Stimulated activated CD8-positive, alpha-beta memory T cell treated with anti-CD3 and anti-CD28 coated beads, Interleukin-7, amount 100 ng/mL, for 1 hour (primary cell): ENCODE measurements at places on chromosomes 6 and 20.

- no peak for DNase-seq
Measured at GRCh38 chr6:30548375-30548774, 7.9 kb downstream of the GNL1 start.

- no peak for DNase-seq
Measured at GRCh38 chr20:47126709-47127108, 229.8 kb downstream of the ZMYND8 start.

GRCh38 chr6:53628354-53629119, 37.0 kb downstream of the KLHL31 start:
- DNase-seq, result no peak

DNA sequence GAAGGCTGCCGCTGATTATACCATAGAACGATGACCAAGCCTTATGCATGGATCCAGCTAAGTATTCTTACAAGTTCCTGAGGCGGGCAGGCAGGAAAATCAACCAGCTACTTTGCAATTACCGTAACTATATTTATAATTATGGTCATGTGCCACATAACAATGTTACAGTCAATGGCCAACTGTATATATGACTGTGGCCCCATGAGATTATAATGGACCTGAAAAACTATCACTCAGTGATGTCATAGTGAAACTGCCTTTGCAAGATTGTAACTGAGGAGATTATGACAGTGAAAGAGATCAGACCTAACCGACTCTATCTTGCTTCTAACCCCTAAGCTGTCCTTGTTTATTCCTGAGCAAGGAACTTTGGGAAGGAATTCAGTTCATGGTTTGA, 33.1 kb upstream of the FAM135A start:
- DNase-seq, result no peak

GRCh38 chr6:25682324-25682723, 30.3 kb downstream of the SCGN start:
- DNase-seq, result no peak

- no peak for DNase-seq
Measured at GRCh38 chr6:151160929-151161757, 78.6 kb upstream of the AKAP12 start.

GRCh38 chr6:167917551-167918154, 79.8 kb upstream of the KIF25 start:
- DNase-seq, result no peak

DNA sequence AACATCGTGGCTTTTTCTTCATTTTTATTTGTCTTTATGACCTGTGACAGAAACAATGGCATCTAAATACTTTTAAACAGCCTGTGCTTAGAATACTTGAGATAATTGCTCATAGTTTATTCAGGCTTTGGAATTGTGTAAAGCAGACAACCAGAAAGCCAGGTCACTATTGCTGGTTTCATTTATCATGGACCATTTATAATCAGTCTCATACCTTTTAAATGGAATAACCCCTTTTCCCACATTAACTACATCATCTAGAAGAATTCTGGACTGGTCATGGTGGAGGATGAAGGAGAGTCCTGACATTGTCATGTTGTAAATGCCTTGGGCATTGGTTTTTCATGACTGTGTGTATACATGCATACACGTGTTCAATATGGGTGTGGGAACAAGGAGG, 661.5 kb downstream of the EPM2A start:
- no peak for DNase-seq

DNA sequence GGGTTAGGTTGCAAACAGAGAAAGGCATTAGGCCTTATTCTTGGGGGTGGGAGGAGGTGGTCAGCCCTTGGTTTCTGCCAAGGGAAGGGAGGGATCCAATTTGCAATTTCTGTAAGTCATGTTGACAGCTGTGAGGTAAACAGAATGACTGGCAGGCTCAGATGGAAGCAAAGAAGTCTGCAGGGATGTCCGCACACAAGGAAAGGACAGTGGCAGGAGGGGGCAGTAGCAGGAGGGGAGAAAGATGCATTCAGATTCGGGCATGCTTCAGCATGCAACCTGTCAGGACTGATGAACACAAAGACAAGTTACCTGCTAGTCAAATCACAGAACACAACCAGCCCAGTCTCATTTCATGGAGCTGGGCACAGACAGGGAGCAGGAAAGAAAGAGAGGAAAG, 217.9 kb upstream of the FOXA2 start:
- no peak for DNase-seq

DNA sequence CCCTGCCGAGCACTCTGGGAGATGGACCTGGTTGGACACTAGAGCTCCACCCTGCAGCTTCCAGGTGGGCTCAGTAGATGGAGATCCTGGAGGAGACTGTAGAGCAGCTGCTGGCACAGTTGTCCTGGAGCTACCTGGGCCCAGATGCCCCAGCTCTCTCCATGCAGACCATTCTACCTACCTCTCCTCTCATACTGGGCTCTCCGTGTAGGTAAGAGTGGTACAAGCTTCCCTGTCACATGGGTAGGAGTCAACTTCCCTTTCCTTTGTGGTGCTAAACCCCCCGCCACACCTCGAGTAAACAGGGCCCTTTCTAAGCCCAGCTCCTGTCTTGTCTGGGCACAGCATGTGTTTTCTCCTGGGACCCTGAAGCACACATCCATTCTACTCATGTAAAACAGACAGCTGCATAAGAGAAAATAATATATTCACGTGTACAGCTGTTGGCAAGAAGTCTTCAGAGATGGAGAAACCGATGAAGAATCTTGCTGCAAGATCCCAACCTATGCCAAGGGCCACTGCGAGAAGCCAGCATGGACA, 108.1 kb upstream of the DUSP22 start:
- DNase-seq, result no peak

- no peak for DNase-seq
Measured at GRCh38 chr6:142074516-142074915, 58.2 kb upstream of the GJE1 start.

- no peak for DNase-seq
Measured at GRCh38 chr6:153140299-153140698, 9.2 kb upstream of the RGS17 start.

- no peak for DNase-seq
Measured at GRCh38 chr6:35080821-35081425, 60.2 kb downstream of the TCP11 start.

DNA sequence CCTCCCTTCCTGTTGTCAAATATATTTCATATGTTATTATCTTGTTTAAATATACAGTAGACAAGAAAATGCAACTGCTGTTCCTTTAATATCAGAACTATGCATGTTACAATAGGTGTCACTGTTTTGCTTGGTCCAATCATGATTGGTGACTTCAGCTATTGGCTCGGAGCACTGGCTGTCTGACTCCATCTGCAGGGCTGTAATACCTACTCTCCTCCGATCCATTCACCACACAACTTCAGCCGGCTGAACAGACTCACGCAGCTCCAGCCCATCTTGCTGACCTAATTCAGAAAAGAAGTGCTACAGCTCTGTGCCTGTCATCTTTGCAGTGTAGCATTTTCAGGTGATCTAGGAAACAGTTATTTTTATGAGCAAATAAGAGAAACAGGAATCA, at the start of gene BTBD3:
Gene BTBD3 (plus strand): TSS at position 231 of the 400 bp plus-strand sequence. CDS start 383 bp downstream, outside the sequence.
- DNase-seq, result no peak

DNA sequence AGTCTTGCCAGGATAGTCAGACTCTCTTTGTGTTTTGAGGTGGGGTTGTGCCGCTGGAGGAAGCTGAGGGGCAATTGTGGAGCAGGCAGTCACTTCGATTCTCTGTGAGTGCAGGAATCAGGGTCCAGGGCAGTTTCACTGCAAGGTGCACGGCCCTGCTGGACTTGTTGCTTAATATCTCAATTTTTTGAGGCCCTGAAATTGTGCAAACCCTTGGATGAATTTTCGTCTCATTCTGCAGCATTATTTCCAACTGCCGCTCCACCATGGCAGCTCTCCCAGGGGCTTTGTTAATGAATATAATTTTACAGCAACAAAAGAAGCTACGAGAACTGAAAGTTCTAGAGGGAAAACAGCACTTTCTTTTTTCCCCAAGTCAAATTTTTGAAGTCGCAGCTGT, 531.9 kb downstream of the QKI start:
- DNase-seq, result no peak

GRCh38 chr20:21435576-21435975, 38.2 kb upstream of the NKX2-4 start:
- no peak for DNase-seq

DNA sequence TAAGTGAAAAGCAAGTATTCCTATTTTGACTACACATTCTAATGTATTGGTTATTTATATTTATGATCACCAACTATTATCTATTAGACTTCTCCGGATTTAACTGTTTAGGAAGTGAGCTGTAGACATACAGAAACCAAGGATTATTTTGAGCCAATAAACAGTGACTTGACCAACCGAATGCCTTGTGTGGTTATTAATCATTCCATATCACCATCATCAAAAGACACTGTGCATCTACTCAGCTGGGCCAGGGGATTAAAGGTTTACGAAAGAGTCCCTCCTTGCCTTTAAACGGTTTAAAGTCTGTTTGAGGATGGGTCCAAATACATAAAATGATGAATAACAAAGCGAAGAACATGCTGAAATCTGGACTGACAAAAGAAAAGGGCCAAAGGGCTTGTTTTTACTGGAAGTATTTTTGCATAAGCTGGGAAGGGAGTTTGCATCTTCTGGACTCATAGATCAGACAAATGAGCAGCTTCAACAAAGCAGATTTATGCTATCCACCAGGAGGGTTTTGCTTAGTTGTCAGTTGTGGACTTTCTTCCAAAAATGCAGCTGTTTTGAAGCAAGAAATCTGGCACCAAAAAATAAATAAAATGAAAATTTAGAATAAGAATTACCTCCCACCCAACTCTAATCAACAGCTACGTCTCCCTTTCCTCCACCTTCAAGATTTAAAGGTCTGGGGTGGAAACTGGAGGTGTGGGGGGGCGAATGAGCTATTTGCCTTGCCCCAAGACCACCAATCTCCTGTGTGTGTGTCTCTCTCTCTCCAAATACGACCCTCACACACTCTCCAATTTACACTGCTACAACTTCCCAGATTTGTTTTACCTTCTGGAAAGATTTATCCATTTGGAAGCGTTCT, 33.6 kb upstream of the ID4 start:
- DNase-seq, result no peak
